Spinal cord (tissue), 10 donors: ENCODE measurements at places on chromosomes 4 and X. TPM values are rescaled to one million over a fixed set of nuclear protein-coding genes. Genes with fewer than 3 reads are reported as not detected.
A peak's percentile ranks its signal among the peaks of the same experiment; 100 is the strongest.

CXXC4 gene
- total RNA-seq: 29.1 TPM

DNA sequence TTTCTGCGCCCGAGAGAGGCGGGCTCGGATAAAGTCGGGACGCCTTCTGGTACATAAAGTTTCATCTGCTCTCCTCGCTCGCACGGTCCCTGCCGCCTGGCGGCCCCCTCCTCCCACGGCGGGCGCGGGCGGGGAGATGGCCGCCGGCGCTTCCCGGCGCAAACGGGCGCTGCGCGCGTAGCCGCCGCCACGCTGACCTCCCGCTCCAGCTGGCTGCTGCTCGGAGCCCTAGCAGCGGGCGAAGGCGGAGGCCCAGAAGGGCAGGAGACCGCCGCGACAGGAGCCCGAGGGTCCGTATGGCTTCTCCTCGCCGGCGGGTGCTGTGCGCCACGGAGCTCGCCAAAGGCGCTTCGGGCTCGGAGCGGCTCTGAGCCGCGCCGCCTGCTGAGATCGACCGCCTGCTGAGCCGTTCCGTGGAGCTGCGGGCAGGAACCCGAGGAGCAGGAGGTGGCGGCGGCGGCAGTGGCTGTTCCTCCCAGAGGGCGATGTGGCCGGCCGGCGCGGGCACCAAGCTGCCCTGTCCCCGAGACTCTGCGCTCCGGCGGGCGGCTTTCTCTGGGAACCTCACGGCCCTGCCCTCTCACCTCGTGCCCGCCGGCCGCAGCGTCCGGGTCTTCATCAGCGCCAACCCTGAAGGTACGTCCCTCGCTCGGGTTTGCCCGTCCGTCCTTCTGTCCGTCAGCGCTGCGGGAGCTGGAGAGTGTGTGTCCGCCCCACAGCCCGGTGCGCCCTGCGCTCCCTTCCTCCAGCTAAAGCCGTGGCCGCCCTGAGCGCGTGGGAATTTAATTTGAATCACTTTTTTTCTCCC lies at the start of gene NWD2:
NWD2 (plus strand) TSS at position 161 of the 808 bp plus-strand sequence; CDS start at position 486, 325 bp downstream.
- peak; percentile 79 for DNase-seq

DNA sequence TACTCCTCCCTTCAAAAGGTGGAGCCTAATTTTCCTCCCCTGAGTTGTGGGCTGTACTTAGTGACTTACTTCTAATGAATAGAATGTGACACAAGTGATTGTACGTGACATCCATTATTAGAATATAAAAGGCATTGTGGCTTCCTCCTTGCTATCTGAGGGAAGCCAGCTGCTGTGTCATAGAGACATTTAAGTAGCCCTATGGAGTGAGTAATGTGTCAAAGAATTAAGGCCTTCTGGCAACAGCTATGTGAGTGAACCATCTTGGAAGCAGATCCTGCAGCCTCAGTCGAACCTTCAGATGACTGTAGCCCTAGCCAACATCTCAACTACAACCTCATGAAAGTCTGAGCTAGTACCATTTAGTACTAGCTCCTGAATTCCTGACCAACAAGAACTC lies 76.1 kb downstream of the BCOR start:
- DNase-seq: no peak

DNA sequence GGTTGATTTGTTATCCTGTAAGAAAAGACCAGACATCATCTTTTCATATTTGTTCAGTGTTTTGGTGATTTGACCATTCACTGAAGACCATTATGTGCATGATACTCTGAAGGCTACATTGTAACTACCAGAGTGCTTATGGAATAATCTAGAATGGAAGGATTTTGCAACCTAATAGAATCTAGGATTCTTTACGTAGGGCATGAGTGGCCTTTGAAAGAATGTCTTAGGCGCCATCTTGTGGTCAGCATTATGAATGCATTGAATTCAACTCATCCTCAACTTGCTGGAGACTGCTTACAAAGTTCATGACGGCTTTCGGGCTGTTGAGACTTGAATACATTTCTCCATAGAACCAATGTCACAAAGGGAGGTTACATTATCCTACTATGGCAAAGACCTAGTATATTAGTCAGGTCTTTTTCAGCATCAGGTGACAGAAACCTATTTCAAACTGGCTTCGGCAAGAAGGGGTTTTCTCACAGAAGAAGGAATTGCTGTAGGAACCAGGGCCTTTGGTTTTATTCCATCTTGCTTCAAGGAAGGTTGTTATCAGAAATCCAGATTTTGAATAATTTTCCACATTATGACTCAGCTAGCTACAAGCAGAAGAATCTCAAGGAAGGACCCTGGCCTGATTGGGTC lies 104.1 kb downstream of the GPAT3 start:
- DNase-seq: peak; percentile 76

GRCh38 chr4:100836929-100837328 lies 319.1 kb upstream of the EMCN start:
- DNase-seq: no peak

NLGN4X gene
- 17.5 TPM for total RNA-seq

DNA sequence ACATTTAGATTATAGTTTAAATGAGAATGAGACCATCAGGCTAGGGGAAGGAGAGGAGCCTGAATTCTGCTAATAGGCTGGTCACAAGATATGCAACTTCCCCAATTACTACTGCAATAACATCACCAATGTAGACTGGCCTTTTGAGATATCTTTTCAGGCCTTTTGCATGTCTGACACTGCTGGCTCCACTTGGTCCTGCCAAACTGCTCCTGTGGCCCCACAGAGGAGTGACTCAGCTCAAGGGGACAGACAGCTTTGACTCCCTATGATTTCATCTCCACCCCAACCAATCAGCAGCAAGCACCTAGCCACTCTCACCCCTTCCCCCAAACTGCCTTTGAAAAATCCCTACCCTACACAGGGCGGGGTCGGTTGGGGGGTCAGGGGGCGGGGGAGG lies 22.8 kb downstream of the GPRIN3 start:
- DNase-seq: no peak

GRCh38 chr4:143140696-143141095 lies 44.0 kb upstream of the USP38 start:
- no peak for DNase-seq

DNA sequence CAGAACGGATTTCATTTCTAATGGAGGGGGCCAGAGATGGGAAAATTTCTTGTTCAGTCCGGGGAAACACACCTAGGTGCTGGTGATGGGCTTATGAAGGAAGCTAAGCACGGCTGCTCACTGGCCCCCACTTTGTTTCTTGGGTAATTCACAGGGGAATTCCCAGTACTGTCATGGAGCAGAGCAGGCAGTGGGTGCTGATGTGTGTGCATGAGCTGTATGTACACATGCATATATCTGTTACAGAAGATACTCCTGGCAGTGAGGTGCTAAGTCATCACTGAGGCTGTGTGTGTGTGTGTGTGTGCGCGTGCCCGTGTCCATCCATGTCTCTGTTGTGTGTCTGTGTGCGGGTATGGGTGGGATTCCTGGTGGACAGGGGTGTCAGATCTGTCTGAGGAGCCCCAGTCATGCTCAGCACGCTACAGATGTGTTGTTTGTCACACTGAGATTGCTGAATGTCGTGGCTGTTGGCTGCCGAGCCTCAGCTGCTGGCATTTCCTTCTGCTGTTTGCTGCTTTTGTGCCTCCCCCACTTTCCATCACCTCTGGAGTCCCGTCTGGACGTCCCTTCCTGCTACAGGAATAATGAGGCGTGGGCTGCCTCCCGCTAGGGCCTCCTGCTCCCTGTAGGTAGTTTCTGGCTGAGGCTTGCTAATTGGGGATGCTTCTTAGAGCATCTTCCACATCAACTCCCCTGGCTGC lies 53.3 kb downstream of the JADE1 start:
- peak; percentile 17 for DNase-seq

GRCh38 chrX:57915680-57916079 lies 5.4 kb upstream of the ZXDA start:
- no peak for DNase-seq

GRCh38 chrX:69607616-69608015 lies 8.3 kb upstream of the EDA start:
- DNase-seq: no peak

- peak; percentile 80 for DNase-seq
These were observed 82.2 kb downstream of the FNIP2 start for GRCh38 chr4:158850800-158851644.

DNA sequence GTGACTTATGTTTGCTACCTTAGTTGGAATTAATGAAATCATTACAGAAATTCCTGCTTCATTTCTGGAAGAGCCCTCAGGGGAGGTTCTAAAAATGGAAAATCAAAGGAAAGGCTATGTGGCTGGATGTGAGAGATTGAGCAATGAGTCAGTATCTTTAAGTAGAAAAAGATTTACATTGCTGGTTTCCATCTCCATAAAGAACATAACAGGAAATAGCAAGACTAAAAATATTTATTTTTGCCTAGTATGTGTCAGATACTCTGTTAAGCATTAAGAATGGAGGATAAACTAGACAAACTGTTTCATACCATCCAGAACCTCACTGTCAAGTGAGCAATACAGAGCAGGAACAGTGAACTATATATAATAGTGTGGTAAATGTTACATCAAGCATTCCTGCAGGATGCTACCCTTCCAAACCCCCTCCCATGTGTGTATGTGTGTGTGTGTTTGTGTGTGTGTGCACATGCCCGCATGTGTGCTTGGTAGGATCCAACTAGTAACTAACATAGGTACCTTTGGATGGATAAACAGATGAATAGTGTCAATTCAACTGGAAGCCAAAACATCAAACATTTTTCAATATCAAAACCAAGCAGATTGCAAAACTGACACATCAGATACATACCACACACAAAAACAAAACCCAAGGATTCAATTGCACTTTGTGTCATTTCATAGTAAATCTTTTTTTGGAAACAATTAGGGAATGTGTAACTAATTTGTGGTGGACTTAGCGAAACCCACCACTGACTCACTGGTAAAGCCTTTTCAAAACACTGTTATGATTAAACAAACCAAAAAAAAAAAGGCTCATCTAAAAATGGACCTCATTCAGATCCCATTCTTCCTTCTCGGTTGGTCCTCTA lies 223.4 kb downstream of the SHROOM3 start:
- no peak for DNase-seq

NMU gene
- 5.1 TPM for total RNA-seq
